ENCODE measurements at places on chromosomes 3 and 15.
A peak's percentile ranks its signal among the peaks of the same experiment; 100 is the strongest.

DNA sequence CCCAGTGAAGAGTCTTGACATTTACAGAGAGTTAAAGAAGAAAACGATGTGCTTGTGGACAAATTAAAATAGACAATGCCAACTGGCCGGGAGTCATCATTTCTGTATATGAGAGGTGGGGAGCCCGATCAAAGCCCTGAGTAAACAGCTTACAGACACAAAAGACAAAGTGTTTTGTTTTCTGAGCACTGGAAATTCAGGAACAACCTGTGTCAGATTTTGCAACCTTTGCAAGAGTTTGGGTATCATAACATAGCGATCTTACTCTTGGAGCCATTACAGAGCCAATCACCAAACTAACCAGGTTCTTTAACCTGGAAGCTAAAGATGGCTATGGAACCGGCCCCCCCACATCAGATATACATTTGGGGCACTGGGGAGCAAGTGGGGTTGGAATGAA is 101.9 kb upstream of the LRIG1 start:
- DNase-seq = no peak

- DNase-seq = no peak
These were observed 302.8 kb upstream of the TBC1D5 start for GRCh38 chr3:18044971-18045880.

- DNase-seq = no peak
These were observed 781.7 kb downstream of the MECOM start for GRCh38 chr3:168881804-168882203.

DNA sequence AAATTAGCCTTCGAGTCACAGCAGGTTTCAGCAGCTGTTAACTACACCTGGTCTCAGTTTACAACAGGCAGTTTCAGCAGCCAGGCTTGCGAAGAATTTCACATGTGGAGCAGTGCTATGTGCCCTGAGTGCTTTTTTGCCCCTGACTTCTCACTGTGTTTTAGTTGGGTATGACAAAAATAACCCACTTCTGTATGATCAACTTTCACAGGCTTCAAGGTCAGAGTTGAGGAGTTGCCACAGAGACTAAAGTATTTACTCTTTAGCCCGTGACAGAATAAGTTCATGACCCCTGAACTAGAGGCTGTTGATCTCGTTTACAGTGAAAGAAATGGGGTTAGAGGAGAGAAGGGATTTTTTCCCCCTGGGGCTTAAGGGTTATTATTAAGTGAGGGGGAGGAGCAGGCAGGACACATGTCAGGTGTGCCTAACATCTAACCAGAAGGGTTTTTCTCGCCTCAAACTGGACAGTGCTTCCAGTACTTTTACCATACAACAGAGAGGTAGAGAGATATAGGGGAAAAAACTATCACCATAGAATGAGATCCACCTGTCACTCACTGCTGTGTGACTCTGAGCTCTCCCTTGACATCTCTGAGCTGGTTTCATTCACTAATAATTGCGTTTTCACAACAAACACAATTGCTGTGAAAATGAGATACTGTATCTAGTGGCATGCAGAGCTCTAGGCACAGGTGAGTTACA is 14.0 kb upstream of the TOPBP1 start:
- DNase-seq = no peak

- no peak for DNase-seq
These were observed 199.2 kb upstream of the CFAP20DC start for GRCh38 chr3:59249004-59249403.

DNA sequence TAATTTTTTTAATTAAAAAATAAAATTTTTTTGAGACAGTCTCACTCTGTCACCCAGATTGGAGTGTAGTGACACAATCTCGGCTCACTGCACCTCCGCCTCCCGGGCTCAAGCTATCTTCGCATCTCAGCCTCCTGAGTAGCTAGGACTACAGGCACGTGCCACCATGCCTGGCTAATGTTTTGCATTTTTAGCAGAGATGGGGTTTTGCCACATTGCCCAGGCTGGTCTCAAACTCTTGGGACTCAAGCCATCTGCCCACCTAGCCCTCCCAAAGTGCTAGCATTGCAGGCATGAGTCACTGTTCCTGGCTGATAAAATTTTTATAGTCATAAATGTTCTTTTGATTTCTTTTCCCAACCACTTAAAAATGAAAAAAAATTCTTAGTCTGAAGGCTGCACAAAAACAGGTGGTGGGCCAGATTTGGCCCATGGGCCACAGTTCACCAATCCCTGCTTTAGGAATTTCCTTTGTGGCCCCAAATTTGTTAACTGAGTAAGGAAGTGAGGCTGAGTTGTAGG is 9.2 kb downstream of the UBA5 start:
- no peak for DNase-seq

GRCh38 chr3:122626515-122627180 is 49.2 kb downstream of the PARP15 start:
- no peak for DNase-seq

DNA sequence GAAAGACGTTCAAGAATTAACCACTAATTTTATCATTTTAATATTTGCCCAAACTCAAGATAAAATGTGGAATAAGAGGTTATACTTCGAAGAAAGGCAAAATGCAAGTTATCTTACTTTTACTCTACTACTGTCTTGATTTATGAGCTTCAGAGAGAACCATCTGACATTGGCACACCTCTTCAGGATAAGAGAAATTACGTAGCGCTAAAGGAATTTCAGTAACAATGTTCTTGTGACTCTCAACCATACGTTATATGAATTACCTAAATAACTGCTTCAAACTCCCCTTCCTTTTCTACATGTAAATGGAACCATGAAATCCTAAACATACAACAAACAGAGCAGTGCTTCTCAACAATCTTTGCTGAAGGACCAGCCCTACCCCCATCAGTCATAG is 96.8 kb downstream of the ZNF385D start:
- no peak for DNase-seq

- no peak for DNase-seq
These were observed 1.4 kb downstream of the SLTM start for GRCh38 chr15:58931987-58932588.

DNA sequence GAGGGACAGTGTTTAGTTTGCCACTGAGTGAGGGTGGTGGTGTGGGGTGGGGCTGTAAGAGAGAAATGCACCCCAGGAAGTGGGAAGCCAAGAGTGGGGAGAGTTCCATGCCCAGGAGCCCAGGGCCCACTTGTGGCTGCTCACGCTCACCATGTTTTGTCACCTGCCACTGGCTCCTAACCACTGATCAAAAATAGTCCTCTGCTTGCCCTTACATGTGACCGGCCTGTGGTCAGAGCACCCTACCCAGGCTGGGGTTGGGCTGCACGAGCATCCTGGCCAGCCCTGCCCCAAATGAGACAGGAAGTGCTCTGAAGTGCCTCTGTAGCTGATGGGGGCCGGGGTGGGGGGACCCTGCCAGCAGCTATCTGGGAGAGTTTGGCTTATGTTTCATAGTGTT is 216.3 kb downstream of the RPLP1 start:
- DNase-seq = no peak

GRCh38 chr3:66476852-66477381 is 23.9 kb downstream of the LRIG1 start:
- DNase-seq = no peak

- no peak for DNase-seq
These were observed 187.2 kb downstream of the SHQ1 start for GRCh38 chr3:72661115-72661457.

DNA sequence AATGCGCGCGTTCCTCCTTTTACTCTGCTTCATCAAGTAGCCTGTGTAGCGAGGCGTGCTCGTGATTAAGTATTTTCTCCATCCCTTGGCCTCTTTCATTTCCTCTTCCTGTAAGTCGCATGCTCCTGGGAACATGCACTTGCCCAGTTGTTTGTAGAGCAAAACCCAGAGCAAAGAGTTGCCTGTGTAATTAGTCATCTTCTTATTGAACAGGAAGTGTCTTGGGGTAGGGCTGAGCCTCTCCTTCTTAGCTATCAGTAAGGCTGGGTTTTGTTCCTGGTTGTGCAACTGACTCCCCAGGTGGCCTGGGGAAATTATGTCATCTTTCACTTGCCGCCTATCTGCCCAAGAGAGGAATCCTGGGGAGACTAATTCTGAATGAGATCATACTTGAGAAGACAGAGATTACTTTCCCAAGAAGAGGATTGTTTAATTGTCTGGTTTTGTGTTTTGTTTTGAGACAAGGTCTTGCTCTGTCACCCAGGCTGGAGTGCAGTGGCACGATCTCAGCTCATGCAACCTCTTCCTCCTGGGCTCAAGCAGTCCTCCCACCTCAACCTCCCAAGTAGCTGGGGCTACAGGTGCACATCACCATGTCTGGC is 14.9 kb downstream of the LIPH start:
- no peak for DNase-seq

- DNase-seq = no peak
These were observed 469.1 kb downstream of the SOX2 start for GRCh38 chr3:182180654-182181385.

DNA sequence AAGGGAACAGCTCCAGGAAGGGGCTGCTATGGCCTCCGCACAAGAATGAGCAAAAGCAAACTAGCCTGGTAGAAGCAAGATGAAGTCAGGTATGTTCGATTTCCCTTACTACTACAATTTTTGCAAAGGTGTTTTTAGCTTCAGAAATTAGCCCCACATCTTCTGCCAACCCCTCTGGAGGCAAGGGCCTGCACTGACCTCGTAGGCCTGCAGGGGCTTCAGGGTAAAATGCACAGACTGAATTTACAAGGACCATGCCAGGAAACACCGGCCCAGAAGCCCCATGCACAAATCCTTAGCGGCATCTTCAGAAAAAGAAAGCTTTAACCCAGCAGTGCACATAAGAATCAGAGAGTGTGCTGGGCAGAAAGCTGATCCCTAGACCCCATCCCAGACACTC is 53.0 kb downstream of the SLC6A1 start:
- DNase-seq = no peak

- no peak for DNase-seq
These were observed 41.0 kb downstream of the FLNB start for GRCh38 chr3:58049143-58049785.

GRCh38 chr3:56025326-56025725 is 442.9 kb downstream of the ERC2 start:
- DNase-seq = no peak

GRCh38 chr3:52227117-52227516 is 1.7 kb upstream of the TLR9 start:
- no peak for DNase-seq

DNA sequence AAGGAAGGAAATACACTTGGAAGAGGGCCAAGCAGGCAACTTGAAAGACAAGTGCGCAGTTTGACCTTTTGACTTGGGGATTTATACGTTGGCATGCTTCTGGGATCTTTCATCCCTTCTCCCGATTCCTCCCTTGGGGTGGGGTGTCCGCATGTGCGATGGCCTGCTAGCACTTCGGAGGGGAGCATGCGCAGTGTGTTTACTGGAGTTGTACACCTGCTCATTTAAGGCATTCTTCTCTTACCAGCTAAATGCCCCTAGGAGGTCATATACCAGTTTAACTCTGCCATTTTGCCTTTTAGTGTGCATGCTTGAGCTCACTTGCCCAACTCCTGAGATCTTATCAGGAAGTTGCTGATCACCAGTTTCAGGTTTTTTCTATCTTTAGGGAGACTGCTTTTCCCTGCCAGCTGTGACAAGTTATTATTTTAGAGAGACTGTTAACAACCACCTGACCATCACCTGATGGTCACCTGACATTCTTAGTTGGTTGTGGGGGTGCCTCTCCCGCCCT is 63.5 kb downstream of the BFSP2 start:
- DNase-seq = no peak

DNA sequence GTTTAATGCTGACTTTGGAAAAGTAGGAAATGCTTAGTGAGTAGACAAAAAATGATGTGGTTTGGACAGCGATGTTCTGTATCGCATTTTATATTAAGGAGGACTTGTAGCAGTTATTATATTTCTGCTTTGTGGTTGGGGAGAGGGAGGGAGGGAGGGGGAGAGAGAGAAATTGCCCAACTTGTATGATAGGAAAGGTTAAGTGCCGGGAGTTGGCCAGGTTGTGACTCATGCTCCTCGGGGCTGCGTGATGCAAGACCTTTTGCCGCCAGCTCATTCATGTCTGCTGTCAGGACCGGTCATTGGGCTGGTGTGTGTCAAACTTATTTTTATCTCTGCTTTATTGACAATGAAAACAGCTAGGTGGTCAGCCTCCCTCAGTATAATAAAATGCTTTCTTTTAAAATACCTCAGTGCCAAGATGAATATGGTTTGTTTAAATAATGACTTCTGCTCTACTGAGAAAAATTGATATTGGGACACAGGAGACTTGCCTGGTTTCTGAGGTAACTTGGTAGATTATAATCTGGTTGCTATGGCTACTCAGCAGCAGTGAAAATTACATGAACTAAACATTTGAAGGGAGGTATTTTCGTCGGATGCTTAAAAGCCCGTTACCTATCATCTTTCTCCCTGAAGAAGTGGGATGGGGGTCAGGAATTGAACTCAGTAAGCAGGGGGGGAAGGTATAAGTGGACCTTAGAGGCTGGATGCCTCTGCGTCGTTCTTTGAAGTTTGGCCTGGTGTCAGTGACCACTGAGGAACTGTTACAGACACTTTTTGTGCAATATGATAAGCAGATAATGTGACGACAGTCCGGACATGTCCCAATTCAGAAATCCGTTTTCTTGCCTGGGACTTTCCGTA is 90.7 kb downstream of the FNDC3B start:
- DNase-seq = peak; percentile 57

DNA sequence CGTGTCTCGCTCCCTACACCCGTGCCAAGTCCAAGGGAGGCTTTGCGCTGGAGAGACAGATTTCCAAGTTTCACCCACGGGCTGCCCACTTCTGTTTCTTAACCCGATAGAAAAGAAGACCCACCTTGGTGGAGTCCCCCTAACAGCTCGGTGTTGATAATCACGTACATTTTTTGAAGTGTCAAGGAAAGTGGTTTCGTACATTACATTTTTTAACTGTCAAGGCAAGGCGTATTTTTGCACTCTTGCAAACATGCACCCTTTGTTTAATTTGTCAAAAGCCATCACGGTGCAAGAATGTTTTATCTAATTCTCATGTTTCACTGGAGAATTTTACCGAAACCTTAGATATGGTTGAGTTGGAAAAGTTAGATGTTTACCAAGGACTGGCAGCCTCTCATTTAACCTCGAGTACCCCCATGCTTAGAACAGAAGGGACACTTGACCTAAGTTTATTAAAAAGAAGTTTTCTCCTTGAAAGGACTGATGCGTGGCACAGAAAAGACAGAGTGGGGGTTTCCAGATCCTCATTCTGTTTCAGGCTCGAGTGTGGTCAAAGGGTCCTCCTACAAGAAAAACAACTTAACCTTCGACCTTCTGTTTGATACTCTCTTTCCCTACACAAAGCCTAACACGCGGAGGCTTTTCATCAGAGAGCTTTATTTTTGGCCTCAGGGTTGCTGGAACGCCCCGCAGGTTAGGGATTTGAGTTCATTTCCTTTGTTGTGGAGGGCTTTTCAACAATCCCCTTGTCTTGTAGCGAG is 882 bp downstream of the GXYLT2 start:
- no peak for DNase-seq

Data from activated T-helper 9 cell treated with anti-CD3 and anti-CD28 coated beads, Interleukin-2, amount 50 U/mL, for 16 hours (primary cell).